ENCODE measurements at places on chromosomes 1 and 21. TPM values are rescaled to one million over a fixed set of nuclear protein-coding genes. Genes with fewer than 3 reads are reported as not detected.

Gene C4BPA
- total RNA-seq: not detected

Gene LEMD1
- total RNA-seq: 4.6 TPM

Gene CR1L
- total RNA-seq: not detected

Gene RGS7
- total RNA-seq: 31.1 TPM

Gene CCDC28B
- total RNA-seq: 23.5 TPM

Gene AMPD1
- not detected for total RNA-seq

Gene CYYR1
- total RNA-seq: 2.5 TPM

Gene CFAP45
- total RNA-seq: 5.8 TPM

Gene S100A9
- total RNA-seq: 55.1 TPM

Gene KRTAP20-4
- total RNA-seq: not detected

Gene C1orf116
- not detected for total RNA-seq

Gene PRAMEF9
- total RNA-seq: not detected

Gene TCHHL1
- total RNA-seq: not detected

Gene C1orf141
- 0.69 TPM for total RNA-seq

Gene NR1I3
- not detected for total RNA-seq

Gene AKT3
- total RNA-seq: 206 TPM

Gene ADAMTS4
- total RNA-seq: 1.2 TPM

Gene LCE2A
- total RNA-seq: not detected

Gene ADGRL2
- total RNA-seq: 164 TPM

Data from diencephalon (tissue), 1 donor.